ENCODE measurements at places on chromosomes 3 and 15. TPM values are rescaled to one million over a fixed set of nuclear protein-coding genes. Genes with fewer than 3 reads are reported as not detected.

DNA sequence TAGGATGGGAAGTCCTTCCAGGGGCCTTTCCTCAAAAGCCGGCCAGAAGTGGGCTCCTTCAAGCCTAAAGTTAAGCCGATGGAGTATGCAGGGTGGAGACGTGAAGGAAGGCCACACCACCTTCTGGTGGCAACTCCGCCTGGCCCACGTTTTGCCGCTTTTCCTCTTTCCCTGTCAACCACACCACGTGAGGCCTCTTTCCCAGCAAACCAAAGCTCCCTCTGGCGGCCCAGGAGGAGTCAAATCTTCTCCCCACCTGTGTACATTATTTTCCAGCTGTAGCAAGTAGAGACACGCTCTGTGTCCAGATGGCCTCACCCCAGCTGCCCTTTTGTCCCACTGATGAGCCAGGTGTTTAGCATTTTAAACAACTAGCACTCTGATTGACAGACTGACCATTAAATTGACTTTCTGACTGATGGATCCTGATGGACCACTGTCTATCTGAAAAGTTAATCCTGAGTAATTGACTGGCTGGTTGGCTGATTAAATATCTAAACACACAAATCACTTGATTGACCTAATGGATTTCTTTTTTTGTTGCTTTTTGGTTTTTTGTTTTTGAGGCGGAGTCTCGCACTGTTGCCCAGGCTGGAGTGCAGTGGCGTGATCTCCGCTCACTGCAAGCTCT, 59.6 kb upstream of the ZBTB38 start:
- no peak for DNase-seq

GRCh38 chr3:36991147-36991546, 1.8 kb downstream of the EPM2AIP1 start:
- DNase-seq: no peak

- no peak for DNase-seq
Measured at GRCh38 chr15:78536134-78536533, 4.1 kb upstream of the PSMA4 start.

DNA sequence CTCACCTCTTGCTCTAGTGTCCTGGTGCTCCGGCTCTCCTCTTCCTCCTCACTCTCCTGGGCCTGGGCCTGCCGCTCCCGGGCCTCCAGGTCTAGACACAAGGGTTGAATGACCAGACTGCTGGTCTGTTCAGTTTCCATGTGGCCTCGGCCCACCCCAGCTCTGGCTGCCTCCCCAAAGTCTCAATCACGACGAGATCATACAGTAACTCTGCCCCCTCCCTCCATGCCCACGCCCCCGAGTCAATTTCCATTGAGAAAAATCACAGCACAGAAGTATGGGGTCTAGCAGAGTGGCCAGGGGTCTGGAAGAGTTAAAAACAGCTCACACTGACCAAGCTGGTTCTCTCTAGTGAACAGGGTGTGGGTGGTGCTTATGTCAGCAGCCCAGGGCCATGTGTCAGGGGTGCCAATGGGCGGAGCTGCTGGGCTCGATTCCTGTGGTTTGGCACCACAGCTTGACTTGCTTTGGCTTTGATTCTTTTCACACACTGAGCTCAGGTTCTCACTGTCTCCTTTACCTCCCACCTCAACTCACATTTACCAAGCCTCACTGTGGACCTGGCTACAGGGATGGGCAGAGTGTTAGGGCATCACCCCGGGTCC, 6.9 kb downstream of the C15orf62 start:
- peak; percentile 70 for DNase-seq

DNA sequence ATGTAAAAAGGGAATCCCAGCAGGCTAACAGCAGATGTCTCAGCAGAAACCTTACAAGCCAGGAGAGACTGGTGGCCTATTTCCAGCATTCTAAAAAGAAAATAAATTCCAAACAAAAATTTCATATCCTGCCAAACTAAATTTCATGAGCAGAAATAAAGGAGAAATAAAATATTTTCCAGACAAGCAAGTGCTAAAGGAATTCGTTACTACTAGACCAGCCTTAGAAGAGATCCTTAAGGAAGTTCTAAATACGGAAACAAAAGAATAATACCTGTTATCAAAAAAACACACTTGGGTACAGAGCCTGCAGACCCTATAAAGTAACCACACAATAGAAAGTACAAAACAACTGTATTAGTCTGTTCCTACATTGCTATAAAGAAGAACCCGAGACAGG, 41.4 kb downstream of the HDGFL3 start:
- DNase-seq: no peak

DNA sequence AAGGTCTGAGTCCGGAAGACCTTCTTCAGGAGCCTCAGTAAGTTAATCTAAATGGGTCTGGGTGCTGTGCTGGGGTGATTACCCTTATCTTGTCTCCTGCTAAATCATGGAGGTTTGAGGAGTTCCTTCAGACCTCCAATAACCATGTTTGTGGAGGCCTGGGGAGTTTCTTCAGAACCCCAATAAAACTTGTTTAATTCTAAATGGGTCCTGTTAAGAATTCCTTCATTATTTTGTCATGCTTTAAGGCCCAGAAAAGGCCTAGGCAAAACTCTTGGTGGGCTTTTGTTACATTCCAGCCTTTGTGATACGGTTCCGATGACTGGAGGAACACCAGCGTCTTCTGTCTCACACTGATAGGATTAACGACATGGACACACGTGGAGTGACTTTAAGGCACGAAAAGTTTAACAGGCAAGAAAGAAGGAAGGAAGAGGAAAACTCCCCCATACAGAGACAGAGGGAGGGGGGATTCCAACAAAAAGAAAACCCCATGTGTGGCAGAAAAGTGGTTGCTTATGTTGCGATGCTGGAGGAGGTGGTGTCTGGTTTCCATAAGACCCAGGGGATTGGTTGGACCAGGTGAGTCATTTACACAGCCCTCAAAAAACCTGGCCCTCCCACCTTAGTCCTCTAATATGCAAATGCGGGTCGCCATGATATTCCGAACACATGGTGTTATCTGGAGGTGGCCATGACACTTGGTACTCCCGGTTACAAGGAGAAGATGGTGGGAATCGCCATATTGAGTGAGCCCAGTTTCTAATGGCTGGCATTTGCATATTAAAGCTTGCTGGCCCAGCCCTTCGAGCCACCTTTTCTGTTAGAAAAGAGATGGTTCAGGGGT, 72.6 kb upstream of the MFGE8 start:
- DNase-seq: no peak

DNA sequence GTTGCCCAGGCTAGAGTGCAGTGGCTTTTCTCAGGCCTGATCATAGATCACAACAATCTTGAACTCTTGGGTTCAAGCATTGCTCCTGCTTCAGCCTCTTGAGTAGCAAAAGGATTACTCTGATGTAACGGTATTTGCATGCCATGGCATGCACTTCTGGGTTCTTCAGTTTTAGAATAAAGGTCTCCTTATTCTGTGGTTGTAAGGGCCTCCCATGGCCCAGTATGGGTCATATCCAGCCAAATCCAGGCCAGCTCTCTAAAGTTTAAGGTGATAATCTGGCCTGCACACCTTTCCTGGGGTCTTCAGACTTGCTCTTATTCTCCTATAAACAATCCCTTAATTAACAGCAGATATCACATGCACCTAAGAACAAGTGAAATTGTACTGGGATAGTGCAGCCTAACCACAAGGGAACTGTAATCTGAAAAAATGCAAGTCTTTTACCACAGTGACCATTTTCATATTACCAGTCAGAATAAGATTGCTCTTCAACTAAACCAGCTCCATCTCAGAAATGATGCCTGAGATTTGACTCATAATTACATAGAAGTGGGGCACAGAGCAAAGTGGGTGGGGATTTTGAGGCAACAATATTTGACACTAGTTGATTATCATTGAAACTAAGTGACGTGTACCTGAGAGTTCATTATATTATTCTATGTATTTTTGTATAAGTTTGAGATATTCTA, 25.4 kb downstream of the COMMD2 start:
- DNase-seq: no peak

DNA sequence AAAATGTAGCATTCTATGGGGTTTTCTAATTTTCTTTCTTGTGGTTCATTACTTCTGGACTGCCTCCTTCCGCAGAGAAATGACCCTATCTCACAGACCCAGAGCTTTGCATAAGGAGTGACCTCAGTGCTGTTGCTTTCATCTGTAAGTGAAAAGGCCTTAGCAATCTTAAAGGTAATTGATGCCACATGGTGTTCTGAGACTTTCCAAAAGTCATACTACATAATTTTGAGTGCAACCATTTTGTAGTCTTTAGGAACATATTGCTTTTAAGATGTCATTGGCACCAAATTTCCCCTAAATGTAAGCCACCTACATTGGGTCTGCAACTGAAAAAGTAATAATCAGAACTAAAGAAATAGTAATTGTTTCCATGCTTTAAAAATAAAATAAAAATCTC, 9.2 kb upstream of the HHLA2 start:
- DNase-seq: no peak

DNA sequence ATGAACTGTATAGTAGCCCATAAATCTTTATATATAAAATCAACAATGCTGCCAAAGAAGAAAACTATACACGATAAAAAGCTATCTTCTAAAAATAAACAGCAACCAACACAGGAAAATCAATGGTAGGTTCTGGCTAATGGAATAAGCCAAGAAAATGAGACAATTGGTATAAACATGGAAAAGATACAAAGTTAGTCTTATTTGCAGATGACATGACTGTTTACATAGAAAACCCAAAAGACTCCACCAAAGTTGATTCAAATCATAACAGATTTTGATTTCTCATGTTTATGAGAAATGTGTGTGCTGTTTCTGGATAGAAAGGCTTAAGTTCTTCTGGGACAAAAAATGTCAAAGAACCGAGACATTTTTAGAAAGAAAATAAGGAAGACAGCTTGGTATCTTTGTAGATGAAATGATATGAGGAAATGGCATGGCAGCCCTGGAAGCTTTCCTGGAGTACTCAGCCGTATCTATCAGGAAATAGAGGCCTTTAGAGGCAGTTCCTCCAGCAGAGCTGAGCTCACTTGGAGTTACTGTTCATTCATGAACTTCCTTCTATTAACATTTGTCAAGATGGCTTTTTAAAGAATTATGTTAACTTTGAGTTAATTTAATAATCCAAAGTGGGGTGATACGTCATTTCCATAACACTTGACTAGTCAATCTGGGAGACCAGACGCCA, 36.7 kb upstream of the VILL start:
- DNase-seq: no peak

GRCh38 chr15:25670621-25671020, 192.5 kb downstream of the ATP10A start:
- no peak for DNase-seq

DNA sequence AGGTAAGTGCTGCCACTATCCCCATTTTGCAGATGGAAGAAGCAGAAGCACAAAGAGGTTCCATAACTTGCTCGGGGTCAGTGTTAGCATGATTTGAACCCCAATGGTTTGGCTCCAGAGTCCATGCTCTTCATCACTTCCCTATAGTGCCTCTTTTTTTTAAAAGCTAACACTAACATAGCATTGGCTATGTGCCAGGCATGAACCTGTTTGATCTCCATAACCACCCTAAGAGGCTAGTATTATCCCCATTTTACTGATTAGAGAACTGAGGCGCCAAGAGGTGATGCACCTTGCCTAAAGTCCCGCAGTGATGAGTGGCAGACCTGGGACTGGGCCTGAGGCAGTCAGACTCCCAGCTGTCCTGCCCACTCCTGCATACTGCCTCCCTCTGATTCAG, 7.3 kb downstream of the LINGO1 start:
- DNase-seq: no peak

DNA sequence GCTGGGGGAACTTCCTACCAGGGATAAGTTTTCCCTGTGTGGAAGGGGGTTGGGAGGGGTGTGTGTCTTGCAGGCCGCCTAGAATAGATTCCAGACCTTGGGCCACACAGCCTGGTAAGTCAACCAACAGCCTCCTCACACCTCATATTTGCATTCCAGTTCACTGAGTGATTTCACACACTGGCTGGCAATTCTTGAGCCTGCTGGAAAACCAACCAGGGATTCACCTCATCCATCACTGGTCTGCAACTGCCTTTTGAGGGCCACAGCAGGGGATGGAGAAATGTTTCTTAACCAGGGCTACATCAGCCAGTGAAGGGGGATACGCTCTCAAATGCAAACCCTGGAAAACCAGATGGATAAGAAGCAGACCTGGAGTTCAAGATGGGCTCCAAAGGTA, 2.0 kb downstream of the FSTL1 start:
- DNase-seq: peak; percentile 62

DNA sequence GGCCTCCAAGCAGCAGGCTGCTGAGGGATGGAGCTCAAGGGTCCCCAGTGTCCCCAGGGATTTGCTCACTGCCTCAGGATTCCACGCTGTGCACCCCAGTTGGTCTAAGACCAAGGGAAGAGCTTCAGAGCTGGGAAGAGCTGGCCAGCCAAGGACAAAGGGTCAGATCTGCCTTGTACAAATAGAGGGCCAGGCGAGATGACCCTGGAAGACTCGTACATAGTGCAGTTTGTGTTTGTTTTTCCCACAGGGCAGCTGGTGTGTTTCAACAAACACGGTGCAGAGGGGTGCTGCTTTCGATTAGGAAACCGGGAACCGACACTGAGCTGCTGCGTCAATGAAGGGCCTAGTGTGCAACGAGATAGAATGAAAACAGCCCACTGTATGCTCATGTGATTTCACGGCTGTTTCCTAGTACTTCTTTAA, 56.1 kb upstream of the TRPM1 start:
- no peak for DNase-seq

ITGB5 gene
- total RNA-seq: 91.9 TPM

C2CD4A gene
- total RNA-seq: not detected

OR5K2 gene
- not detected for total RNA-seq

AGBL1 gene
- total RNA-seq: not detected
